ENCODE measurements at places on chromosomes 5 and 9.

DNA sequence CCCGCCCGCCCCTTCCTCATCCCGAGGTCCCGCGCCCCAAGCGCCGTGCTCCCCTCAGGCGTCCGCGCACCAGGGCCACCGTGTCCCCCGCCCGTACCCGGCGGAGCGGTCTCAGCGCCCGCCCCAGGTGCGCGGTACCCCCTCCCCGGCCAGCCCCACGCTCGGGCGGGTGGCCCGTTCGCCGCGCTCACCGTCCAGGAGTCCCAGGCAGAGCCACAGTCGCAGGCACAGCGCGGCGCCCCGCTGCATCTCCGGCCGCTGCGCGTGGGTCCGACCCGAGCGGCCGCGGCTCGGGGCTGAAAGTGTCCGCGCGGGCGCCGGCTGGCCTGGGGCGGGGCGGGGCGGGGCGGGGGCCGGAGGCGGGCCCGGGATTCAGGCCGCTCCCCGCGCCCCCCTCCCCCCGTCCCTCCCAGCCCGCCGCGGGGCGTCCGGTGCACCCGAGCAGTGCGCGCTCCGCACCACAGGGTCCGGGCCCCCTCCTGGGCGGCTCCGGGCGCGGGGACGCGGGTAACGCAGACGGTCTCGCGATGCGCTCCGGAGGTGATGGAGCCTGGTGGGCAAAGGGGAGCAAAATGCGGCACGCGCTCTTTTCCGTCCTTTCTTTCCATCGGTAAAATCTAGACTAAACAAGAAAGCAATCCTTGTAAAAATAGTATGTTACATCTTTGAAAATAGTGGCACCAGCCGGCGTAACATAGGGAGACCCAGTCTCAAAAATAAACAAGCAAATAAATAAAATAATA is at the start of gene FLT4:
FLT4 (minus strand) TSS at position 304 of the 743 bp plus-strand sequence; CDS start at position 249, 55 bp downstream.
- no peak for DNase-seq

DNA sequence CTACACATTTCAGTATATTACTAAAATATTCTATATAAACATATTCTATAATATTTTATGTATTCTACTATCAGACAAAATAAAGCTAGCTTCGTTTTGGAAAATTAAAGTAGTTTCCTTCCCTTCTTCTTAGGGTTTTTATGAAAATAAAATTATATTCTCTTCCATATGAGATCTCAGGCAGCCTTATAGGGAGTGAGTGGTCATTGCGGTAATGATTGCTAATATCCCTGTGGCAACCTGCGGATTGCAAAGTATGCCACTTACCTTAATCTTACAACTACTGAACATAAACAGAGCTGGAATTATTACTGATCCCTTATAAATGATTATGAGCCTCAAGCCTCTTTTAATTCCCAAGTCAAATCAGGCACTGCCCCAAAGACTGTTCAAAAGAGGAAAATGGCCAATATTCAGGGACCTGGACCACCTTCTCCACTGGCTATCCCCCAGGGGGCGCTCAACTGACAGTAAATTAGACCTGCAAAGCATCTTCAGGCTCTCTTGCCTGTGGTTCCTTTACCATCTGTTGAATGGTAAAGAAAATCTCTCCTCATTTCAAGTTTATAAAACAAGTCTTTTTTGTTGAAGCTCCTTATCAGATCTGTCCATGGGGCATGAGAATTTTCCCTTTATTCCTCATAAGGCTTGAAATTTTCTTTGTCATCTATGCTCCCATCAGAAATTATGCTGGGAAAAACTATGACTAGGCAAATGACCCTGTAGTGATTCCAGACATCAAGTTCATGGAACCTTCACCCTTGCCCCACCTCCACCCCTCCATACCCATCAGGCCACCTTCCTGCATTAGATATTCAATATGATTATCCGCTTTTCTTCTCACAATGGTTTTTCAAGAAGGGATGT is 163.9 kb downstream of the CEMIP2 start:
- peak; percentile 65 for DNase-seq

GRCh38 chr5:134439210-134439654 is 27.6 kb upstream of the CDKN2AIPNL start:
- DNase-seq = no peak

DNA sequence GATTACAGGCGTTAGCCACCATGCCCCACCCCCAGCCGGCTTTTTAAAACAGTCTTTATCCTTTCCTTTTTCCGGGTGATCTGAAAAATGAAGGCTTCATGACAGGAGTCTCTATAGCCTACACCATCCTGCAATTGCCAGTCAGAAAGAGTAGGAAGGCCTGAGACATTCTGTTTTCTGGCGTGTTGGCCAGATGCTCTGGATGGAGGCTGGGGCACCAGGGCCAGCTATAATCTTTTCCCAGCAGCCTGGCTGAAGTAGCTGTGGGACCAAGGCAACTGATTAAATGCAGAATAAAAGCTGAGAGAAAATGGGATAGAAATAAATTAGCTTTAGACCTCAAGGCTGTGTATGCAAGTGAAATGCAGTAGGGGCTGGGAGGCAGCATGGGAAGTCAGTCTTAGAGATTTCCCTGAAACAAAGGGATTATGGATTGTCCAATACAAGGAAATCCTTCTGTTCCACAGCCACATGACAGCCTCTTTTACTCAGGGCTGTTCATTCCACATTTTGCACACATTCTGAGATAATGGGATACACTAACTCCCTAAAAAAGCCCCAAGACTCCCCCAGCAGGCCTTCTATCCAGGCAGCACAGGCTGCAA is 116.0 kb upstream of the LRRTM2 start:
- DNase-seq = no peak

All from activated T-helper 1 cell treated with Interleukin-2 at 50 U/mL for 16 hours (primary cell).